ENCODE measurements at places on chromosomes 5 and 9.

DNA sequence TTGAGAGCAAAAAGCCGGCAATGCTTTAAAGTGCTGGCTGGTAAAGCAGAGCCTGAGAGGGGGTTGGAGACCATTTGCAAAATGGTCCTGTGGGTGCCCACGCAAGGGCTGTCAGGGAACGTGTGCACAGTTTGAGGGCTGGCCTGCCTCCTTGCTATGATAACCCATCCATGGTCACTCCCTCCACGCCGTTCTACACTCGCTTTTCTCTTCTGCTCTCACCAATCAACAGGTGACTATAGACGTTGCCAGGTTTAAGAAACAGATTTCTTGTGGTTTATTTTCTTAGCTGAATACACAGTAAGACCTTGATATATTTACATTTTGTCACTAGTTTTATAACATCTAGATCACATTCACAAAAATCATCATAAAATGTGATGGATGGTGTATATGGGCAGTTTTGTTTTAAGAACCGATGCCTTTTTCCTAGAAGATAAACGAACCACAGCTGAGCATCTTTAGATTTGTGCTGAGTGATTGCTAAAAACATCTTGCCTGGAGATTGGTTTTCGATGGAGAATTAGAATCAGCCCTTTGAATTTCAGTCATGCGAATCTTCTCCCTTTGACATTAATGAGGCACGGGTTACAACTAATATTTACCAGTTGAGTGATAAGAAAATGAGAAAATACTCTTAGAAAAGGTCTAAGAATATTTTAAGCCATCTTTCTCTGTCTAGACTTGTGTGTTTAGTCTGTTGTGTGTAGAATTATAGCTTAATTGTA, 13.9 kb downstream of the MAP1B start:
- no peak for DNase-seq

DNA sequence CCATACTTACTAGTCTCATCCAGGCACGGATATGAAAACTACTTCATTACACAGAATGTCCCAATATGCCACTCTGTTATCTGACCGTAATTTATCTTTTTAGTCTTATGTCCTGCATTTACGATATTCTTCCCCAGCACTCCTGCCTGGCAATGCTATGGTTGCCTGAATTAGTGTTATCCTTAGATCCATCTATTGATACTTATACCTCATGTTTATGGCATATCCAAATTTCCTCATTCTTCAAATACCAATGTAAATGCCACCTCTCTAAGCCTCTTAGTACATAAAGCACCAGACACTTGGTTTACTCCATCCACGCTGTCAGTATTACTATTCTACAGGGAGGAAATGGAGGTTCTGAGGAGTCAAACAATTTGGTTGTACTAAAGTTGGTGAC, 507.8 kb upstream of the NMUR2 start:
- DNase-seq: no peak

DNA sequence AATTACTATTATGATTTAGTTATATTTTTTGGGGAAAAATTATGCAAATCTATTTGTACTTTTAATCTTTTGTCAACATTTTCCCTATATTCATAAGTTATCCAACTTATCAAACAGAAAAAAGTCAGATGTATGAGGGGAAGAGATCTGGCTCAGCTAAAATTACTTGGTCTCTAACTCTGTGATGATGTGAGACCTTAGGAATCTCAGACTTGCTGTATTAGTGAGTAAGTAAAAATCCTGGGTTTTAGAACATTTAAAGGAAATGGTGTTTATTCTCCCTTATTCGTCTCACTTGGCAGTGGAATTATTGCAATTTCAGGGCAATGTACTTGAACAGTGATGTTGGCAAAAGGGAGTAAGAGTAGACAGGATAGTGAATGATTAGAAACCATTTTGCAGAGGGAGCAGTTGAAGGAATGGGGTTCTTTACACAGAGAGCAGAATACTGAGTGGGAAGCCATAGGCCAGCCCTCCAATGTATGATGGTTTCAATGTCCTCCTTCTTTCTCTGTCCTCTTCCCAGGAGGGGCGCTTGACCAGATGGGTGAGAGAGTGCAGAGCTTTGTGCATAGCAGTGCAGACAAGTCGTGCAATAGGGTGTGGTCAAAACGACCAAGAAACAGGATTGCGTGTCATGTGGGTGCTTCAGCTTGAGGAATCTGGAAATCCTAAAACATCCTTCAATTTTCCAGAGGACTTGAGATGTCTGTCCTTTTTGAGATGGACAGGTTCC, 91.7 kb downstream of the TENT4A start:
- DNase-seq: no peak

- DNase-seq: no peak
Observed at GRCh38 chr9:18477719-18478118, 3.8 kb downstream of the ADAMTSL1 start.

DNA sequence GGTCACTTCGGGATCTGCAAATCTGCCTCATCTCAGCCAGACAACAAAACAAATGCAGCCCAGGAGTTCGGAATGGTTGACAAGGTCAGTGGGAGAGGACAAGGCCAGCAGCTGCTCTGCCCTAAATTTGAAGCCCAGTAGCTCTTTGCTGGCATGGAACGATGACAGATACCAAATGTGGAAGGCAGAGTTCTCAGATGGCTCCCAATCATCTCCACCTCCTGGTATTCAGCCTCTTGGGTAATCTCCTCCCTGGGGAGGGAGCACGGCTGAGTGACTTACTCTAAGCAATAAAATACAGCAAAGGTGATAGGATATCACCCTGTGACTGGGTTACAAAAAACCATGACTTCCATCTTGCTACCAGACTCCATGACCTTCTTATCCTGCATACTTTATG, 172.8 kb downstream of the ENTREP1 start:
- no peak for DNase-seq

GRCh38 chr5:15957124-15957523, 222.5 kb downstream of the MARCHF11 start:
- no peak for DNase-seq

- no peak for DNase-seq
Observed at GRCh38 chr5:129821477-129822131, 73.7 kb downstream of the MINAR2 start.

- no peak for DNase-seq
Observed at GRCh38 chr5:9173281-9174048, 372.4 kb downstream of the SEMA5A start.

DNA sequence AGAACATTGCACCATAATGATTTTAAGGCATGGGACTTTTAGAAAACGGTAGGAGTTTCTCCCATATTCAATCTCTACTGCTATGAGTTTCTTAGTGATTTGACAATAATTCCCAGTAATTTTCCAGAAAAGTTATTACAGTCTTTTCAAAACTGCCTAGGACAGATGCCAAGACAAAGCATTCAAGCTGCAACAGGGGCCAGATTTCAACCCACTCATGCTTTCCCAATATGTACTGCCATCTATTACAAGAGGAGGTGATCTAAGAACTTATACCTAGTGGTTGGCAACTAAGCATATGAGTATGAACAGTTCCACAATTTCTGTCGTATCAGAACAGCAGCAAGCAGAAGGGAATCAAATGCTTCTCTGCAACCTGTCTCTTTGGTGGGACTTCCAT, 95.1 kb upstream of the TMED7 start:
- DNase-seq: no peak

DNA sequence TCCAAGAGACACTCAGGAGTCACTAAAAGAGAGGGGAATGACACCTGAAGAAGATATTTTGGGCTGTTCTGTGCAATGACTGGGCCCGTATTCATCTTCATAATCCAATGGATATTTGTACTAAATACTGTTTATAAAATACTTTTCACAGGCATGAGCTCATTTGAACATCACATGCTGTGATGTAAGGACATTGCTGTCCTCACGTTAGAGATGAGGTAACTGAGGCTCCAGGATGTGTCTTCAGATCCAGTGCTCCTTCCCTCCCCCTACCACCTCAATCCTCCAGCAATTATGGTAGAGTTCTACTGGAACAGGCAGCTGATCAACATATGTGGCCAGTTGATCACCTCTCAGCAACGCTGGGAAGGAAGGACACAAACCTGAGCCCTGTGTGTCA, 139.4 kb upstream of the OSMR start:
- no peak for DNase-seq

DNA sequence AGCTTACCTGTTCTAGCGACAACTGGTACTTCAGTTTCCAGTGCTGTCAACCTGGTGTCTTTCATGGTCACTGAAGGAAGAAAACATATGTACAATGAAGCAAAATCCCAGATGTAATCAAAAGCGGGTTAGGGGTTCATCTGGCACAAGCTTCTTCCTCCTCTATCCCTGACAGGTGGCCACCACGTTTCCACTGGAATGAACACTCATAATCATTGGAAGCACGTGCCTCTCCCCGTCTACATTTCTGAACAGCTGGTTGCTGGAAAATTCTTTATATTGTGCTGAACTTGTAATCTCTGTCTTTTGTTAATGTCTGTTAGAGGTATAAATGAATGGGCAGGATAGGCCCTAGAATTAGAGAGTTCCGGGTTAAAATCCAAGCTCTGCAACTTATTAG, 9.4 kb downstream of the TSC1 start:
- DNase-seq: no peak

- no peak for DNase-seq
Observed at GRCh38 chr5:11075035-11075805, 314.2 kb upstream of the DAP start.

GRCh38 chr9:22046243-22046885, 37.3 kb upstream of the CDKN2B start:
- DNase-seq: no peak

GRCh38 chr9:131603199-131603598, 57.9 kb downstream of the PRRT1B start:
- no peak for DNase-seq

GRCh38 chr5:179880848-179881590, 22.4 kb upstream of the MRNIP start:
- DNase-seq: no peak

DNA sequence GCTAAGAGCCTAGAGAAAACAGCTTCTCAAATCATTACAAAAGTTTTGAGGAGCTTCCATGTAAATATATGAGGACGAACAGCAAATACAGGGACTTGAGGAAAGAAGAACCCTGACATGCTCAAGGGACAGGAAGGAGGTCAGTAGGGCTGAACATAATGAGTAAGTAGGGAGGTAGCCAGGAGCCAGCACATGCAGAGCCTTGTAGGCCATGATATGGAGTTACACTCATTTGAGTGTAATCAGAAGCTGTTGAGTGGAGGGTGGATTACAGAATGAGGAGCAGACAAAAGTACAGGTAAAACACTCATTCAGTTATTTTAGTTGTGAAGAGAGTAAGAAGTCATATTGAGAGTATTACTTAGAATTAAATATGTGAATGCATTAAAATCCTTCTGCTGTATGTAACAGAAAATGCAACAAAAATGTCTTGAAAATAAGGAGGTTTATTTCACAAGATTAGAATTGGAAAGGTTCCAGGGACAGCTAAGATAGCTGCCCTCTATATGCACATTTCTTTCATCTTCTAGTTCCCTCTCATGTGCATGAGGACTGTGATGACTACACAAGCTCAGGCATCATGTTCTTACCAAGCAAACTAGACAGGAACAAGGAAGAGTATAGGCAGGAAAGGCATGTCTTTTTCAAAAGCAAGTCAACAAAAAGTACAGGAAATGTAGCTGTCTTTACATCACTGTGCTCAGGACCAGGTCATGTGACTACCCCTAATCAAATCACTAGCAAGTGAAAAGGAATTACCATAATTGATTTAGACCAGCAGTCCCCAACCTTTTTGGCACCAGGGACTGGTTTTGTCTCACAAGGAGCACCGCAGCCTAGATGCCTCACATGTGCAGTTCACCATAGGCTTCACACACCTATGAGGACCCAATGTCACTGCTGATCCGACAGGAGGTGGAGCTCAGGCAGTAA, 87.2 kb downstream of the TMEM232 start:
- DNase-seq: no peak

- DNase-seq: no peak
Observed at GRCh38 chr5:95032801-95033200, 252.1 kb downstream of the MCTP1 start.

DNA sequence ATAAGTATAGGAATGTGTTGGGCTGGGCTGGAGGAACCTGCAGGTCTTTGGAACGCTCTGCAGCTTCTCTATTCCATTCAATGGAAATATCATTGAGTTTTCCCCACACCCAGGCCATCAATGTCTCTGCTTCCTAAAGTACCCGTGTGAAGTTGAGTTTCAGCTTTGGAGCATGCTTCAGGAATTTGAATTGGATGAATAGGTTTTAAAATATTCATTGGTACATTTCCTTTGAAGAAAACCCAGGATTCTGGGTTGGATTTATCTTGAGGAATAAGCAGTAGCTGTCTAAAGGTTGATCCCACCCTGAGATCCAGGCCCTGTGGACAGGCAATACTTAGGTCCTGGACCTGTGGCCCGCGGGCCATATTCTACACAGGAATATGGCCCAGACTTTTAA, 37.3 kb downstream of the INSYN2B start:
- no peak for DNase-seq

- no peak for DNase-seq
Observed at GRCh38 chr5:171650597-171650996, 135.0 kb upstream of the SMIM23 start.

DNA sequence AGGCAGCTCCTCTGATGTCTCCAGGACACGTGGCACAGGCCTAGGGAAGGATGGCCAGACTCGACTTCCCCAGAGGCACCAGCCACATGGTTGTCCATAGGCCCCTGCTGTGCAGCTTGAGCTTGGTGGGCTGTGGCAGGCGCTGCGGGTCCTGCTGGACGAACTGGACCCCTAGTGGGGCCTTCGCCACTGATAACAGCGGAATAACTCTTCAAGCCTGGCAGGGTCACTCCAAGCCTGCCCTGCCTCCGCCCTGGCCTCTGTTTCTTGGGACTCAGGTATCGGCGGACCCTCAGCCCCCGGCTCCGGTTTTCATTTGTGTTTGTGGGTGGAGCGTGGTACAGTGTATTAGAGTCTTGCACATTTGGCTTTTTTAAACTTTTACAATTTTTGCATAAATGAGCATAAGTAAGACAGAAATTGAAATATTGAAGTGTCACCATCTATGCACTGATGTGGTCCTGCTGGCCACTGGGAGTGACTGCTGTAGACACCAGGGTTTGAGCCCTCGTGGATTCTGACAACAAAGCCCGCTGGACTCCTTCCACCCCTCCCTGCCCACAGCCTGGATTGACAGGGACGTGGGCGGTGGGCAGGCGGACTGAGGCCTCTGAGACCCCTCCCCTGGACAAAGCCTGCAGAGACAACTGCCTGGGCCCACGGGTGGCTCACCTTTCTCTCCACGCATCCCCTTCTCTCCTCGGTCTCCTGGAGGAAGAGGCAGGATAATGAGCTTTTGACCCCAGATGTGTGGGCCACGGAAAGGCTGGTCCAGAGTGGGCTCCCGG, 3.8 kb downstream of the FCN1 start:
- no peak for DNase-seq

- peak; percentile 64 for DNase-seq
Observed at GRCh38 chr5:157271740-157272271, 5.9 kb downstream of the CYFIP2 start.

DNA sequence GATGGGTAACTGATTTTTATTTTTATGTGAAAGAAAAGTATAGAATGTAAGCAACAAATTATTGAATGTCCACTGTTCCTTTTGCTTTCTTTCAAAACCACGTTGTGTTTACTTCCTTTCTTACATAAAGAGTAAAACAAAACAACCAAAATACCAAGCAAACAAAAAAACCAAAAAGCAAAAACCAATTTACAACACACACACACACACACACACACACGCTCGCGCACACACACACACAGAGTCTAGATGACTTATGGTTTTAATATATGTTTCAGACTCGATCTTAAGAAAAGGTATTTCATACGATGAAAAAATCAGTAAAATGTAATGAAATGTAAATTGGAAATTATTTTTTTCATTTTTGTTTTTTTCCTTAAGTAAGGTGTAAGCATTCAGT, 80.3 kb downstream of the ADGRV1 start:
- DNase-seq: no peak

GRCh38 chr9:78707080-78707479, 410.2 kb downstream of the PSAT1 start:
- DNase-seq: no peak
